ENCODE measurements at places on chromosomes 3 and 15.

- DNase-seq, result no peak
These were observed 7.3 kb downstream of the MYLK start for GRCh38 chr3:123876858-123877257.

DNA sequence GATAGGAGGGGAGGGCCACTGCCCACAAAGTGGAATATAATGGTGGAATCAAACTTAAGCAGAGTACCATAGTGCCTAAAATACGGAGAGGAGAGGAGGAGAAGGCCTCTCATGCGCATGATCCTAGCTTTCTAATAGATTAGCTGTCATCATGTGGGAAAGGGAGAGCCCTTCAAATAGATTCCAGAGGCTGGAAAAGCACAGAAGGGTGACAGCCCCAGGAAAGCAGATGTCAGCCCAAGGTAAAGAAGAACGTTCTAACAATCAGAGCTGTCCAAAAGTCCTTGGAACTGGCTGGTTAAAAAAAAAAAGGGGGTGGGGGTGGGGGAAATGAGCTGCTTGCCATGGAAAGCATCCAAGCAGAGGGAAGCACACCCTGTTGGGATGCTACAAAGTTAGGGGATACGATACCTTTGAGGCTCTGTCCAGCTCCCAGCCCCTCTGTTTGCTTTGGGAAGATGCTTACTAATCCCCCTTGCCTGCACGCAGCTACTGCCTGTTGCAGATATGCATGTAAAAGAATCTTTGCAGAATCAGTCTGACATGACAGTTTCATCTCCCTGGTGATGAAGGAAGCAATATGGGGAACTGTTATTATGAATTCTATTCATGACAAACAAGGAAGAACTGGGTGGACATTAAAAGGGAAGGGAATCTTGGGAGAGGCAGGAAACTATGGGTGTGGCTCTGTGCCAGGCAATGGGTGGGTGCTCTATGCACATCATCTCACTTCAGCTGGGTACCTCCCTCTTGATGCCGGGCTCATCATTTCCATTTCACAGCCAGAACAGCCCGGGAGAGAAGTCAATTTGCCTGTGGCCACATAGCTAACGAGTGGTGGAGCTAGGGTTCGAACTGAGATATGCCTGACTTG is 10.1 kb upstream of the LMCD1 start:
- DNase-seq, result no peak

GRCh38 chr15:78368651-78369050 is 28.5 kb downstream of the CRABP1 start:
- no peak for DNase-seq

DNA sequence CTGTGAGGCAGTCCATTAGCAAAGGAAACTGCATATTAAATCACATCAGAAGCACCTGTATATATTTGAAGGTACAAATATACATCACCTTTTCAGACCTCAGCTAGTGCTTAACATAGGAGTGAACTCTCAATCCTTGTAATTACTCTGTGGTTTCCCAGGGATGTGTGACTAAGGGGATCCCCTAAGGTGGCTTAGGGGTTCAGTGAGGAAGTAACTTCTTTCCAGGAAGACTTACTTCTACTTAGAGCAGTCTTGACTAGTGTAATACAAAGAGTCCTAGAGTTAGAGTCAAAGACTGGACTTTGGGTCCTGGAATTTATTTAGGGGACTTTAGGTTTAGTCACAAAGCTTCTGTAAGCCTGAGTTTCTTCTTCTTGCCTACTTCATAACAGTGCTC is 8.7 kb upstream of the SUMF1 start:
- DNase-seq, result no peak

GRCh38 chr3:127038923-127039581 is 56.1 kb downstream of the PLXNA1 start:
- DNase-seq, result no peak

DNA sequence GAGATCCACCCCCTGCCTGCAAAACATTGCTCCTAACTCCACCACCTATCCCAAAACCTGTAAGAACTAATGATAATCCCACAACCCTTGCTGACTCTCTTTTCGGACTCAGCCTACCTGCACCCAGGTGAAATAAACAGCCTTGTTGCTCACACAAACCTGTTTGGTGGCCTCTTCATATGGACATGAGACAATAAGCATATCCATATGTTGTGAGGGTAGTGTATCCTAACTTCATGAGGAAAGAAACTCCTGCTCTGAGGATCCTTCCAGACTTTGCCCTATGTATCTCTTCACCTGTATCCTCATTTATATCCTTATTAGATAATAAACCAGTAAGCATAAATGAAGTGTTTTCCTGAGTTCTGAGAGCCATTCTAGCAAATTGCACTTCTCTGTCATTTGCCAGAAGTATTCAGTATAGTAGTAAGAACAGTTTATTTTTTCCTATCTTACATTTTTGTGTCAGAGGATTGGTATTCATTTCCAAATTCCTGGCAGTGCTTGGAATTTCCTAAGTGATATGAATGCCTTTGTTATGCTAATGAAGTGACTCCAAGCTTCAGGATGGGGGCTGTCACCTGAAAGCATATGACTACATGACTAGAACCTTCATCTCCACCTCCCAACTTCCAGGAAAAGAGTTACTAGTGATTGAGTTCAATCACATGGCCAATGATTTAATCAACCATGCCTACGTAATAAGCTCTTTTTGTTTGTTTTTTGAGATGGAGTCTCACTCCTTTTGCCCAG is 30.2 kb downstream of the TTBK2 start:
- peak; percentile 22 for DNase-seq

- DNase-seq, result no peak
These were observed 53.8 kb downstream of the GASK1A start for GRCh38 chr3:43032646-43033628.

GRCh38 chr3:190229632-190230424 is 92.4 kb downstream of the CLDN1 start:
- DNase-seq, result no peak

GRCh38 chr3:43540624-43541023 is 81.2 kb downstream of the ANO10 start:
- DNase-seq, result no peak

- DNase-seq, result no peak
These were observed 189.7 kb downstream of the TUSC7 start for GRCh38 chr3:116899253-116899652.

DNA sequence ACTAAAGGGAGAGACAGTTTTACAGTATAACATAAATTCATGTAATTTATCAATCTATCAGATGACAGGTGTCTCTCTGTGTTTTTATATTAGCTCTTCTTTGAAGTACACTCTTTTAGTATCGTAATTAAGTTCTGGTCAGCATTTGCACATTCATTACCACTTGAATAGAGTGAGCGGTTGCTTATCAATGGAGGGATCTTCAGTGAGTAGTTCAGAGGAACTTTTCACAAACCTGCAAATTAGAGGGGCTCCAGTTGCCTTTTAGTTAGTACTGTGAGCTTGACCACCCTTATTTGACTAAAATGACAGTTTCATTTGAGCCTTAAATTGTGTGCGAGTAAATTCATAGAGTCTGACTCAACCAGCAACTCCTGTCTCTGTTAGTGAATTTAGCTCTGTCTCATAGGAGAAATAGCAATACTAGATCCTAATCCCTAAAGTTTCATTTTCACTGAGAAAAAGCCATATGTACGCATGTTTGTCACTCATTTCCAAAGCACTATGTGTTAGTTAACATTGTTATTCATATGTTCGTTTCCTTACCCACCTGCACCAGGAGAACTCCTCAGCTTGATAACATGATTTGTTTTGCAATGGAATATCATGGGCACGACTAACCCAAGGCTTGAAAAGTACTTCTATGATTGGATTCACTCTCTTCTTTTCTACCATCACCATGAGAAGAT is 57.5 kb upstream of the ZBED2 start:
- no peak for DNase-seq

- DNase-seq, result no peak
These were observed 27.9 kb downstream of the DYNC1LI1 start for GRCh38 chr3:32542807-32543206.

- no peak for DNase-seq
These were observed 38.6 kb downstream of the UMPS start for GRCh38 chr3:124768812-124769211.

GRCh38 chr3:46541835-46542234 is 24.3 kb downstream of the LRRC2 start:
- DNase-seq, result no peak

- DNase-seq, result no peak
These were observed 192.3 kb downstream of the STAG1 start for GRCh38 chr3:136559896-136560295.

DNA sequence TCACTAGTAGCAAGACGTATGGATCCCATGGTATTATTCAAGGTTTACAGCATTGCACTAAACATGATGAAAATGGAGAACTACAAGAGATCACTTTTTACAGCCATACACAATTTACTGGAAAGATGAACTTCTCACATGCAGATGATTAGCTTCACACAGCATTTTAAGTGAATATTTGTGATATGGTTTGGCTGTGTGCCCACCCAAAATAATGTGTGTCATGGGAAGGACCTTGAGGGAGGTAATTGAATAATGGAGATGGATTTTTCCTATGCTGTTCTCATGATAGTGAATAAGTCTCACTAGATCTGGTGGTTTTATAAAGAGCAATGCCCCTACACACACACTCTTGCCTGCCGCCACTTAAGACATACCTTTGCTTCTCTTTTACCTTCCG is 662.0 kb upstream of the CCDC54 start:
- DNase-seq, result no peak

DNA sequence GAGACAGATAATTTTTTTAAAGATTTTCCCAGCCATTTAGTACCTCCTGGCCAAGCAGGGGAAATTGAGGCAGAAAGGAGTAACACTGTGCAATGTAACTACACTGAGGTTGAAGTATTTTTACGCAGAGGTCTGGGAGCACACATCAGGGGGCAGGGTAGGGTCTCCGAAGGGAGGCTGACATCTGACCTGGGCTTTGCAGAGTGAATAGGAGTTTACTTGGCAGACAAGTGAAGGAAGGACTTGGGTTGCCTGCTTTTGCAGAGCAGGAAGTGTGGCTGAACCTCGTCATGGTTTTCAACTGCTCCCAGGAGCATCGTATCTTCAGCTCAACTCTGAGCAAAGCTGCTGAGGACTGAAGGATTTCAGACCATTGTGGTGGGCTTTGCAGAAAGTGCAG is 66.2 kb downstream of the LRRK1 start:
- DNase-seq, result no peak

GRCh38 chr15:63276342-63277037 is 915 bp upstream of the APH1B start:
- DNase-seq, result no peak

GRCh38 chr3:110933821-110934426 is 137.7 kb upstream of the NECTIN3 start:
- peak; percentile 93 for DNase-seq

- DNase-seq, result no peak
These were observed 15.3 kb upstream of the NRROS start for GRCh38 chr3:196624067-196624790.

DNA sequence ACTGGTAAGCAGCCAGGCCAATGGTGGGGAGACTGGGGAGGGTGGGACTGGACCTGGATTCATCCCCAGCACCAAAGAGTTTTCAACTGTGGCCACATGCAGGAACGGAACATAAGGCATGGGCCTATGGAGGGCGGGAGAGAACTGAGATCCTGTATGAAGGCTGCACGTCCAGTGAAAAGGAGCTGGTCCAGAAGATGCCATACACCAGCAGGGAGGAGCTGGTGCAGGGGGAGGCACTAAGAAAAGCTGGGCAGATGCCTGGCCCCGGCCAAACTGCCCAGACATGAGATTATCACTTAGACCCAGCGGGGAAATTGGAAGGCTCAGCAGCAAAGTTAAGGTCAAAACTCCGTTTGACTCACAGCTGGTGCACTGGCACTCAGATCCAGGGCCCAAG is 58.1 kb upstream of the MCF2L2 start:
- DNase-seq, result no peak

DNA sequence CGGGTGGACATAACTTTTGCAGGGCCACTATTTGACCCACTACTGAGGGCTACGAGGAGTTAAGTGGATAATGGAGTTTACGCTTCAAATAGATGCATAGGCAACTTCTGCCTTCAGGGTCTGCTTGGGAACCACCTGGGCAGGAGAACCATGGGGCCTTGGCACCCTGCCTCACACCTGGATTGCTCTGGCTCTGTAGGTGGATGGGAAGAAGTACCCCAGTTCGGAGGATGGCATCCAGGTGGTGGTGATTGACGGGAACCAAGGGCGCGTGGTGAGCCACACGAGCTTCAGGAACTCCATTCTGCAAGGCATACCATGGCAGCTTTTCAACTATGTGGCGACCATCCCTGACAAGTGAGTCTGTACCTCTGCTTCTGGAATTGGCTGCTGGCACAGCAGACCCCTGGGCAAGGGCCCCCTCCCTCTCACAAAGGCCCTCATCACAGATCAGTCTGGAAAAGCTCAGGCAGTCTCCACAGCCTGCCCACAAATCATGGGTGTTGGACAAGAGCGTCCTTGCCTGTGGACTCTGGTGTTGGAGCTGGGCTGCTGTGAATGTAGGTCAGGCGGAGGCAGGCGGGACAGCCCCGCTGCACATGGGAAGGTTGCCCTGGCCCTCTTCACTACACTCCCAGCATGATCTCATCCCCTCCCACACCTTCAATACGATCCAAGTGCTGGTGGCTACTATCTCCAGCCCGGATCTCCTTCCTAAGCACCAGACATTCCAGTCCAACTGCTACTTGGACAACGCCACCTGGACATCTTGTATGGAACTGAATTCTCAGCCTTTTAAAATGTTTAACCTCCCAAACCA is 46.7 kb downstream of the MESD start:
- no peak for DNase-seq

GRCh38 chr3:46440531-46441294 is 24.0 kb downstream of the LTF start:
- no peak for DNase-seq

GRCh38 chr15:88012233-88012632 is 244.3 kb downstream of the NTRK3 start:
- no peak for DNase-seq

DNA sequence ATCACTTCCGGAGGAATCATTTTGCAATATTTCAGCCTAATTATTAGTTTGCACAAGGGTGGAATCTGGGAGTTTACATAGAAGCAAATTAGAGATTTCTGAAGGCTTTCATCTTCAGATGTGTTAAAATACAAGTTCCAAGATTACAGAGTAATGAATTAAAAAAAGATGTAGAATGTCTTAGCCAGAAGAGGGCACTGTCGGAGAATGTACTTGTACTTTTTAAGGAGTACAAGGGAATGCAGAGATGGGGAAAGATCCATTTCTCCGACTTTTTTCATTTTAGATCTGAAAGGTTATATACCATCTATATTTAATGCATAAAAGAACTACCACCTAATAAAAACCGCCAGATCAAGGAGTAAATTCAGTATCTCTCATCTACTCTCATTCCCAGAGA is 43.1 kb upstream of the WDR5B start:
- DNase-seq, result peak; percentile 29

- DNase-seq, result no peak
These were observed 120.9 kb upstream of the RGMA start for GRCh38 chr15:93209690-93210445.

GRCh38 chr3:24174614-24175013 is 229.5 kb downstream of the NR1D2 start:
- DNase-seq, result no peak

GRCh38 chr3:56257826-56258225 is 210.4 kb downstream of the ERC2 start:
- no peak for DNase-seq

- DNase-seq, result no peak
These were observed 697.7 kb downstream of the TUSC7 start for GRCh38 chr3:117407317-117407716.
